Fibroblast of mammary gland (primary cell): ENCODE measurements at places on chromosomes 12 and 14.

GRCh38 chr14:95504135-95505029, 12.1 kb downstream of the SYNE3 start:
- peak; percentile 84 for DNase-seq

GRCh38 chr12:46442239-46442638, 69.7 kb upstream of the SLC38A2 start:
- DNase-seq = peak; percentile 80

GRCh38 chr14:21528381-21529348, 2.5 kb upstream of the SALL2 start:
- no peak for DNase-seq

GRCh38 chr14:23877538-23878180, 75.9 kb upstream of the DHRS4 start:
- no peak for DNase-seq

- peak; percentile 54 for DNase-seq
Observed at GRCh38 chr14:87005280-87005679, 987.7 kb downstream of the GALC start.

DNA sequence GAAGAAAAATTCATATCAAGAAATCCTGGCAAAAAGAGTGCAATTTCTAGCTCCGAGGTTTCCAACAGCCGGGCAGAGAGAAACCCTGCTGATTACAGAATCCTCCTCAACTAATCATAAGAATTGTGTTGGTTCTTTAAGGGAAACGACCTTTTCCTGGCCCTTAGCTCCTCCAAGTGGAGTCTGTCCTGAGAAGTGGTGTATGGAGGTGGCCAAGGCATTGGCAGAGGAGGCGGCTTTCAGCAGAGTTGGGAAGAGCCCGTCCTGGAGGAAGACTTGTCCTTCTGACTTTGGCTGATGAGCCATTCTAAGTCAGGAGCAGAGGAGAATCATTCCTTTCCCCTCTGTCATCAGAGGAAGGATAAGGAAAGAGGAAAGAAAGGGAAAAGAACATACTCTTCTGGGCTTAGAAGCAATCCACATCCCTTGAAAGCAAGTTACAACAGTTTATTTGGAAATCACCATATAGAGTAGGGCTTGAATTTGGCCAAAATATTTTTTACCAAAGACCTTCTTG, 46.5 kb upstream of the PTCSC3 start:
- peak; percentile 40 for DNase-seq

- no peak for DNase-seq
Observed at GRCh38 chr12:3045494-3045893, 31.7 kb upstream of the TSPAN9 start.

DNA sequence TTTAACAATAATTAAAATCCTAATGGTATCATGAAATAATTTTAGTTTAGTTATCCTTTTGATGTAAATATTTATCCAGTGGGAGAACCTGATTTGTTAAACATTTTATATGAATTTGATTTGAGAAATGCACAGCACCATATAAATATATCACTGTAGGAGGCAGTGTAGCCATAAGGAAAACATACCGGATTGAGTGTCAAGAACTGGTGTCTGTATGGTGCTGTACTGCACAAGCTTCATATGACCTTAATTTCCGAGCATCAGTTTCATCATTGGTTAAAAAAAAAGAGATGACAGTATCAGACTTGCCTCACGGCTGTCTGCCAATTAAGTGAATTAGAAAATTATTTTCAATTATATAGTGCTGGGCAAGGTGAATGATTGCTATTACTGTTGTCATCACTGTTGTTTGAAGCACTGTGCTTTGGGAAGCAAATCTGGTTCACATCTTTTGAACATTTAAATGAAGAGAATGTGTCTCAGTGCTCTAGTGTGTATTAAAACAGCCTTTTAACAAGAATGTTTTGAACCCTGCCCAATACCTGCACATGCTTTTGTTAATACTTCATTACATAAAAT, 72.1 kb downstream of the TMTC2 start:
- DNase-seq = no peak

DNA sequence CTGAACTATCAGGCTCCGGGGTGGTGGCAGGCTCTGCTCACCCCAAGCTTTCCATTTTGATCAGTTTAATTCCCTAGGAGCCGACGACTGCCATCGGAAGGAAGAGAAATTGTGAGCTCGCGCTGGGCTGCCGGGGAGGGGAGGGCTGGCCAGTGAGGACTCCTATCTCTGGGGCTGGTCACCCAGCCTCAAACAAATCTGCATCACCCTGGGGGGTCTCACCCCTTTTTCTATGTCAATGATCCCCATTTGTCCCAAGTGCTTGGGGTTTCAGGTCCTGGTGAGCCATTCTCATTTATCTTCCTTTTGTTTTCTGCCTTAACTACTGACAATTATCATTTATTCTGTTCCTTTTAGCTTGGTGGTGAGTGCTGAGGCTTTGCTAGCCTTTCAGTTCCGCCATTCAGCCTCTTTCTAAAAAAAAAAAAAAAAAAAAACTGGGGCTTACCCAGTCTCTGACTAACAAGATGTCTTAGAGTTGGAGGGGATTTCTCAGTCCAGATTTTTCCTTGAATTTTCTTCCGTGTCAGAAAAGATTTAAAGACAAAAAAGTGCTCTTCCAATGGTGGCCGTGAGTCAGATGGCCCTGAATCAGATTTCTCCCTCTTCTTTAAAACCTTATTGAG, 22.8 kb upstream of the USP44 start:
- no peak for DNase-seq

GRCh38 chr12:57210926-57211692, 5.5 kb upstream of the NXPH4 start:
- no peak for DNase-seq

- peak; percentile 26 for DNase-seq
Observed at GRCh38 chr12:3200032-3200617, 122.9 kb downstream of the TSPAN9 start.

- DNase-seq = peak; percentile 74
Observed at GRCh38 chr12:111953455-111953854, 59.5 kb downstream of the TMEM116 start.

- DNase-seq = no peak
Observed at GRCh38 chr14:92204792-92205191, 83.0 kb downstream of the CPSF2 start.

GRCh38 chr14:40218282-40218941, 786.2 kb upstream of the FBXO33 start:
- no peak for DNase-seq

DNA sequence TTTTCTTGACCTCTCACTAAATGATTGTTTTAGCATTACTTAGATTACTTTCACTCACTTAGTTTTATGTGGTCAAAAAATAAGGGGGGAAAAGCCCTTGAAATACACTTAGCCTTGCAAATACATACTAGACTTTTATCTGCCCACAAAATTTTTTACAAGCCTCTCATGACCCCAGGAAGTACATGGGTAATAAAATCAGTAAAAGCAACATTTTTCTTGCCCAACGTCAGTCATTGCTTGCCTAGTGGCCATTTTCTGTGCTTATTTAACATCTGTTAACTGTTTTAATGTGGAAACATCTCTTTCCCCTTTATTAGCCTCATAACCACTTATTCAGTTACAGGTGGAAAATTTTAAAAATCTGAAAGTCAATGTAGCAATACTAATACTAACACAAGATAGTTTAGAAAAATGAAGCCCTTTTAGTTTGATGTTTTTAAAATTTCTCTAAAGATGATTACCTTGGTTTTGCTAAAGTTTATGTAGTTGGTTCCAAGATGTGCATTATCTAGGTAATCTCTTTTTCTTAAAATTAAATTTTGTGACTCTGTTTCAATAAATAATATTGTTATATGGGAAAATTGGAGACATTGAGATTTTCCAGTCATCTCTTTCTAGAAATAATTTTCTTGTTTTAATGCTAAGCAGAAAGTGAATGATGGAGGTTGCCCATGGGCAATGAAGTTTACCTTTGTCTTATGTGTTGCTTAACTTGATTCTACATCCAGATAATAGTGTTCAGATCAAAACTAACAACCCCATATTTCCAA, 175.5 kb downstream of the TMTC2 start:
- DNase-seq = no peak

GRCh38 chr14:96826818-96827217, 29.6 kb downstream of the VRK1 start:
- DNase-seq = peak; percentile 14

DNA sequence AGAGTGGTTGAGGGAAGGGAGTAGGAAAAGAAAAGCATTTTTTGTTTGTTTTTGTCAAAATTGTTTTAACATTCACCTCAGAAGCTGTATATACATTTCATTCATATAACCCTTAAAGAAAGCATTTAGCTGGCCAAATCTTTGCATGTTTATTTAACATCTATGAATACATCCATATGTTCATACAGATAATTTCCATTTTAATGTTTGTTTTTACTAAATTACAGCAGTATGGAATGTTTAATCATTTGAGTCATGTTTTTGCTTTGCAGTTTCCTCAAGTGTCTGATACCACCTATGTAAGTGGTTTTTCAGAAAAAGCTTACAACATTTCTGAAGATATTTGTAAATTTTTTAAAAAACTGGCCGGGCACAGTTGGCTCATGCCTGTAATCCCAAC, 84.3 kb upstream of the ATF1 start:
- no peak for DNase-seq

- DNase-seq = no peak
Observed at GRCh38 chr12:1174659-1175058, 183.6 kb downstream of the ERC1 start.

GRCh38 chr14:90553921-90554336, 157.1 kb downstream of the CALM1 start:
- DNase-seq = no peak

DNA sequence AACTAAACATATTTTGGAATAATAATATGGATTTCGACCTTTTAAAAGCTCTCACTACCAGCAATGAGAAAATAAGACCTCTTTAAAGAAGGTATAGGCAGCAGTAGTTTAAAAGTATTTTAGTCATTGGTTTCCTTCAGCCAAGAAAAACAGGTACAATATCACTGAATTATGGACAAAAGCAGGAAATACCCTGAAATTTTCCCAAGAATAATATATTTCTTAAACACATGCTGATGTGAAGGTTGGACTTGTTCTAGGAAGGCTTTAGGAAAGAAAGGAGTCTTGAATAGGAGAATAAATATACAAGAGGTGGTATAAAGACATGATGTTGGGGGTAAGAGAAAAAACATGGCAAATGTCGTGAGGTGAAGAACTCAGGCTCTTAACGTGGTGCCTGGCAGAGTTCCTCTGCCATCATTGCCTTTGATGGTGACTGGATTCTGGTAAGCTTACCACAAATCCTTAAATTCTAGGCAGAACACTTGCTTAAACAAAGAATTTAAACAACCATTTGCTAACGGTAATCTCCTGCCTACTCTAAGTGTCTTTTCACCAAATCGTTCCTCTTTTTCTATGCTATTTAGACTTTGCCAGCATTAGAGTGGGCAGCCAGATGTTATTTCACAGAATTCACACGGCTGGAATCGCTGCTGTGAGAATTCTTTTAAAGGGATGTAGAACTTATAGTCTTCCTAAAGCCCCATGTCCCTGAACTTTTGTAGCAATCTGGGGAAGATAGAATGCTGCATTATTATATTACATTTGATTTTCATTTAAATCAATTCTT, 11.9 kb upstream of the NUDT4 start:
- no peak for DNase-seq
